Activated CD8-positive, alpha-beta memory T cell treated with anti-CD3 and anti-CD28 coated beads for 48 hours (primary cell): ENCODE measurements at places on chromosomes 4 and X.

DNA sequence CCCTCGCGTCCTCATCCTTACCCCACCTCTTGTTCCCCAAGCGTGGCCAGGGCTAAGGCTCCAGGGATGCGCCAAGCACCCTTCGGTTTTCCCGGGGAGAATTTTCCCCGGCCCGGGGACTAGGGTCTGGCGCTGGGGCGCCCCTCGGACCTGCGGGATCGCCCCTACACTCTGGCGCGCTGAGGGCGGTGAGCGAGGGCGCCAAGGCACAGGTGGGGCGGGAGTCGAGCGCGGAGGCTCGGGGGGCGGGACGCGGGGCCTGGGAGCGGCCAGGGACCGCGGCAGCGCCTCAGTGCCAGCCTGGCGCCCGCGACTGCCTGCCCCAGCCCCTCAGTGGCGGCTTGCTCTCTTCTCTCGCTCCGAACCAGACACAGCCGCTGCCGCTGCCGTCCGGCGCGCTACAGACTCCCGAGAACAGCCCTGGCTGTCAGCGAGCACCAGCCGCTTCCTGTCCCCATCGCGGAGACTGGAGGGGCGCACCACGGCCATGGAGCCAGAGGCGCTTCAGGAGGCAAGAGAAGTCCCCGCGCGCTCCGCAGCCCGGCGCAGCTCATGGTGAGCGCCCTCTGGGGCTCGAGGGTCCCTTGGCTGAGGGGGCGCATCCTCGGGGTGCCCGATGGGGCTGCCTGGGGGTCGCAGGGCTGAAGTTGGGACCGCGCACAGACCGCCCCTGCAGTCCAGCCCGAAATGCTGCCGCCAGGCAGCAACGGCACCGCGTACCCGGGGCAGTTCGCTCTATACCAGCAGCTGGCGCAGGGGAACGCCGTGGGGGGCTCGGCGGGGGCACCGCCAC is at the start of gene DRD5:
Gene DRD5 (plus strand): TSS at position 292 of the 793 bp plus-strand sequence. CDS start 396 bp downstream, at position 688.
- DNase-seq = no peak

DNA sequence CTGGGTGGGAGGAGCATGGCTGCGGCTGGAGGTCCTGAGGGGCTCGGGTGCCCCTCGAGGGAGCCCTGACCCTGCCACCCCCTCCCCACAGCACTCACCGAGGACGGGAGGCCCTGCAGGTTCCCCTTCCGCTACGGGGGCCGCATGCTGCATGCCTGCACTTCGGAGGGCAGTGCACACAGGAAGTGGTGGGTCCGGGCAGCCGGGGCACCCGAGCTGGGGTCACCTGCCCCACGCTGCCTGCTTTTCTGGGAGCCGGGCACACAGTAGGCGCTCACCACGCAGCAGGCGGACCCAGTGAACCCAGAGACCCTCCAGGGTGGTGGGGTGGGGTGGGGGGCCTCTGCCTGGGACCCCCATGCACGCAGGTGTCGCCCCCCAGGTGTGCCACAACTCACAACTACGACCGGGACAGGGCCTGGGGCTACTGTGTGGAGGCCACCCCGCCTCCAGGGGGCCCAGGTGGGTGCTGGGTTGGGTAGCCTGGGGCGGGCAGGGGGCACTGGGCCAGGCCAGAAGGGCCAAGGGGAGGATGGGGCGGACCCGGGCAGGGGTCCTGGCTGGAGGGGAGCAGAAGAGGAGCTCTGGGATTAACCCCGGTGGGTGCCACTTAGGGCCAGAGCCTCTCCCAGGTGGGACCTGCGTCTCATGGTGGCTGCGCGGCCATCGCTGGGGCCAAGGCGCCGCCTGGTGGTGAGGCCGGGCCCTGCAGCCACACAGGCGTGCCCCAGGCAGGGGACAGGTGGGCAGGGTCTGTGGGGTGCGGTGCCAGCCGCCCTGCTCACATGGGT is 1.4 kb downstream of the HGFAC start:
- peak; percentile 41 for DNase-seq

DNA sequence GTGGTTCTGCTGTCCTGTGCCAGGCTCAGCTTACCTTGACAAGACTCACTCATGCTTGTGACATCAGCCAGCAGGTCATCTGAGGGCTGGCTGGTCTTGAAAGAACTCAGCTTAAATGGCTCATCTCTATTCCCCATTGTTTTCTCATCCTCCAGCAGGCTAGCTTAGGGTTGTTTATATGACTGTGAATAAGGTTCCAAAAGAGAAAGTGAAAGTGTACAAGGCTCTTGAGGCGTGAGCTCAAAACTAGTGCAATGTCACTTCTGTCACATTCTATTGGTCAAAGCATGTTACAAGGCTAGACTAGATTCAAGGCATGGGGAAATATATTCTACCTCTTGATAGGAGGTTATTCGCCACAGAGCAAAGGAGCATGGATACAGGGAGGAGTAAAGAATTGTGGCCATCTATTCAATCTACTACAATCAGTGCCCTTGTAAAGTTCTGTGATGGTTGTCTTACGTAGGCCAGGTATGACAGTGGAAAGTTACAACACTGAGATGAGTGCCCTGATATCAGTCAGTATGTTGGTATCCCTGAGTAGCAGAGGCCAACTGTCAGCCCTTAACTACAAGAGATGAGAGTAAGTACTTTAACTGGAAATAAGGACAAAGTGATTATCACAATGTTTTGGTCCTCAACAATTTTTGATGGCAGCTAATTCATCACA is 19.8 kb upstream of the TMLHE start:
- no peak for DNase-seq

- no peak for DNase-seq
Measured at GRCh38 chrX:148928811-148929210, 428.4 kb downstream of the AFF2 start.

- DNase-seq = no peak
Measured at GRCh38 chr4:169621731-169622492, 1.5 kb downstream of the CLCN3 start.

- DNase-seq = no peak
Measured at GRCh38 chr4:38333219-38333618, 330.8 kb upstream of the KLF3 start.

GRCh38 chr4:7486101-7486500 is 51.4 kb upstream of the PSAPL1 start:
- no peak for DNase-seq

DNA sequence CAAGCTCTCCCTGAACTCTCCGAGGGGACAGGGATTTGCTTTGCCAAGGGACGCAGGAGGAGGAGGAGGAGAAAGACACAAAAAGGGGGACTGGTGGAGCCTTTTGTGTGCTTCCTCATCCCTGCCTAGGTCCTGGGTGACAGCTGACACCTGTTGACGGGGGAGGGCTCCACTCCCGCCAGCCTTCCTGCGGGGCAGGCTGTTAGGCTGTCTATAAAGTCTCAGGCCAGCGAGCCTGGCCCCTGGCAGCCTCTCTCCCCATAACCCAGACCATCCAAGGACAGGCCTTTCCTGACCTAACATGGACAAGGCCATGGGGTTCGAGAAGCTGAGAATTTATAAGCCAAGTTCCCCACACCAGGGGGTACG is 832 bp upstream of the EVC2 start:
- DNase-seq = no peak

GRCh38 chr4:189385098-189385497 is 555.6 kb upstream of the FRG1 start:
- DNase-seq = no peak

GRCh38 chrX:153875391-153876111 is 10.4 kb downstream of the L1CAM start:
- peak; percentile 53 for DNase-seq

DNA sequence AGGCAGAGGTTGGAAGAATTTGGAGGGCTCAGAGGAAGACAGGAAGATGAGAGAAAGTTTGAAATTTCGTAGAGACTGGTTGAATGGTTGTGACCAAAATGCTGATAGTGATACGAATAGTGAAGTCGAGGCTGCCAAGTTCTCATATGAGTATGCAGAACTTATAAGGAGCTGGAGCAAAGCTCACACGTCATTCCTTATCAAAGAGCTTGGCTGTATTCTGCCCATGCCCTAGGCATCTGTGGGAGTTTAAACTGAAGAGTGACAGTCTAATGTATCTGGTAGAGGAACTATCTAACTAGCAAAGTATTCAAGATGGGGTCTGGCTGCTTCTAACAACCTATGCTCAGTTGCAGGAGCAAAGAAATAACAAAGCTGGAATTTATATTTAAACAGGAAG is 102.1 kb downstream of the PCDH18 start:
- no peak for DNase-seq

- DNase-seq = no peak
Measured at GRCh38 chr4:2388429-2389182, 29.8 kb downstream of the ZFYVE28 start.

DNA sequence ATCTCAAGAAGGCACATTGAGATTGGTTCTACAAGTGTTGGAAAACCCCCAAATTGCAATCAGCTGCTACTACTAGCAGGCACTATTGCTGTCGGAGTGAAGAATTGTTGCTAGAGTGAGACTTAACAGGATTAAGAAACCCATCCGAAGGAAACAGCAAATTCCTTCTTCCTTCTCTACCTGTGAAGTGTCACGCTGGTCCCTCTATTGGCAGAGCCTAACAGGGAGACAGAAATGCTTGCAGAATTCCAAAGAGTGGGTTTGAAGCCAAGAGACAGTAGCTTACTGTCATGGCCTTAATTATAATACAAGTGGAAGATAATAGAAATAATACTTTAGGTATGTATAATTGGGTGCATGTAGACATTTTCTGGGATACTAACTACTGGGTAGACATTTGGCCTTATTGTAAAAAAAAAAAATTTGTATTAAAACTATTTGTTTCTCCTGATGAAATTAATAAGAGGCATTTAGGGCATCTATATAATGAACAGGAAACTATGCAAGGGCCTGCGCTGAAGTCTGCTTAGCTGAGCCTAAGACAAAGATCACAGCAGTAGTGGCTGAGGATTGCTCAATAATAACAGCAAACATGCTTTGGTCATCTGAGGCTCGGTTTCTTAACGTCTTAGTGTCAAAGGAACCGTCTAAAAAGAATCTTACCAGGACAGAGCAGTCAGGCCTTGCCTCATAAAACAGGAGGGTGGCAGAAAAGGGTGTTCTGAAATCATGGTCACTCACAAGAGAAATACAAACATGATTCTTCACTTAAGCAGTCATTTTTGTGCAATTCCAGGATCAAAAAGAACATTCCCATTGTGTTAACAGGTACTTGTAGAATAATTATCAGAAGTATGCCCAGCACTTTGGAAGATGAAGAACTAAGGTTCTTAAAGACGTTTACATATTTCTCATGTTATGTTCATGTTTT is 40.8 kb downstream of the FAM241A start:
- DNase-seq = no peak

DNA sequence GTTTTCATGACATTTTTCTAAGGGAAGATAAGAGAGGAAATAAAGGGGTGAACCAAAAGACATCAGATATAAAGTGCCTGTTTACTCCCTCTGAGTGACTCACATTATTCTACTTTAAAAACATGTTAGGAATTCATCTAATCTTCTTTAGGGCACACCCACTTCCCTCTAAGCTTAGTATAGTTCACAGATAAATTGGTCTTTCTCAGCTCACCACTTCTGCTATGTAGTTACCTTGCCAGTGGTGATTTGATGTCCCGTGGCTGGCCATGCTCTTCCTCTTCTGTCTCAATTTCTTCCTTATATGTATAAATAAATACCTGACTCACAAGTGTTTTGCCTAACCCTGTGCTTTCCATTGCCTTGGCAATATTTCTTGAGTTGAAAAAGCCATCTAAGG is 96.8 kb downstream of the PDLIM5 start:
- no peak for DNase-seq

- no peak for DNase-seq
Measured at GRCh38 chr4:126038502-126039144, 723.9 kb downstream of the FAT4 start.

- no peak for DNase-seq
Measured at GRCh38 chr4:7466904-7467303, 32.2 kb upstream of the PSAPL1 start.

DNA sequence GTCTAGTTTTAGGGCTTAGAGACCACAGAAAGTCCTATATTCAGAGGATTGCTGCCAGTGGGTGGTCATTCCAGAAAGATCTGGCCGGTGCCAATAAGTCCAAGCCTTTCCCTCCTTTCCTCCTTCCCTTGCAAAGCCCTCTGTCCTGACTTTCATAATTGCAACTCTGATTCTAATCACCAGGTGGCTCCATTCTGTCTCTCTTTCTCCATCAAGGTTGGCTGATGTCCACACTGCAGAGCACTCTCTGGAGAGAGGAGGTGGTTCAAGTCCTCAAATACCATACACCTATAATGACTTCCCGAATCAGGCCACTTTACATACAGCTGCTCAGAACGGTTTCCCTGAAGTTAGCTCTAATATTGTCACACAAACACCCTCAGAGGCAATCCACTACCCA is 22.4 kb upstream of the ARMCX4 start:
- DNase-seq = no peak

GRCh38 chrX:21479695-21480270 is 105.6 kb downstream of the CNKSR2 start:
- no peak for DNase-seq

DNA sequence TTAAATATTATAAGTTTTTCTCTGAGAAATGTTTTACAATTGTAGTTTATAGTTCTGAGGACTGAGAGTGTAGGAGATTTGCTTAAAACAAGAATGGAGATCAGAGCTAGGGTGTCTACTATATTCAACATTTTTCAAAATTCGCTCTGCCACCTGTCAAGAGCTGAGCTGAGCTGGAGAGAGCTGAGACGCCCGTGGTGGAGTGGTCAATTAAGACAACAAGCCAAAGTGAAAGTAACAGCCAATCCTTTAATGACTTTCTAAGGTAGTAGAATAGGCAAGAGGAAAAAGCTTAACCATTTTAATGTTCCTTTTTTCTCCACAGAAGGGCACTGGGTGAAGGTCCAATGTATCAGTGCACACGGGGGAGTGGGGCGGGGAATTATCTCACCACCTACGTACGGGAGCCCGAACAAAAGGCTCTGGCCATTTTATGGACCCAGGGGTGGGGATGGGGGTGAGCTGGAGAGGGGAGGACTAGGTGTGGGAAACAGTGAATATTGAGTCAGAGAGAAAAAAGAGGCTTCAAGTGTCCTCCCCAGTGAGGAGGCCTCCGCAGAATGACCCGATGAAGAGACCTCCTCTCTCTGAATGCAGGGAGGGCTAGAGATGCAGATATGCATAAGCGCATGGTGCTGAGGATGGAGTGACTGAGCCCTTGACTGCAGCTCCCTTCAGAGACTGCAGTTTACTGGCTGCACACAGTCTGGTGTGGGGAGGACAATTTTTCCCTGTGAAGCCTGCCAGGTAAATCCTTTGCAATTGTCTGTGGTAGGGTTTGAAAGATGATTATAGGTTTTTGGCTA is 60.8 kb downstream of the SPCS3 start:
- no peak for DNase-seq

- DNase-seq = no peak
Measured at GRCh38 chrX:107935664-107936433, 46.3 kb downstream of the TEX13B start.

- no peak for DNase-seq
Measured at GRCh38 chrX:56279863-56280262, 47.7 kb downstream of the KLF8 start.

DNA sequence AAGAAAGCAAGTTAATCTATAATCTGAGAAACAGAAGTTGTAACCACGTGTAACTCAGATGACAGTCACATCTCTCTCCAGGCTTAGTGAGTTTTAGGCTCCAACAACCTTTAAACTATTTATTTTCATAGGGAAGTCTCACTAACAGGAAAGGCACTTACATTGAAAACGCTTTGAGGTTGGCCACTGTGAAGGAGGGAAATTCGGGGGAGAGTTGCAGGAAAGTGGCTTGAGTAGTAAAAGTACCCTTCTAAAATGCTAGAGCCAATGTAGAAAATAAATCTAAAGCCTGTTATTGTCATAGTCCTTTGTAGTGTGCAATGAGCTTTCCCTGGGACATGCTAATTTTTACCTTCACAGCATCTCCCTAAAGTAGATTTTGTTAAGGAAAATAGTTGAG is 995 bp upstream of the NFXL1 start:
- no peak for DNase-seq
